ENCODE measurements at places on chromosomes 3 and 15.

- DNase-seq: no peak
Observed at GRCh38 chr15:71201477-71201876, 86.2 kb downstream of the THSD4 start.

DNA sequence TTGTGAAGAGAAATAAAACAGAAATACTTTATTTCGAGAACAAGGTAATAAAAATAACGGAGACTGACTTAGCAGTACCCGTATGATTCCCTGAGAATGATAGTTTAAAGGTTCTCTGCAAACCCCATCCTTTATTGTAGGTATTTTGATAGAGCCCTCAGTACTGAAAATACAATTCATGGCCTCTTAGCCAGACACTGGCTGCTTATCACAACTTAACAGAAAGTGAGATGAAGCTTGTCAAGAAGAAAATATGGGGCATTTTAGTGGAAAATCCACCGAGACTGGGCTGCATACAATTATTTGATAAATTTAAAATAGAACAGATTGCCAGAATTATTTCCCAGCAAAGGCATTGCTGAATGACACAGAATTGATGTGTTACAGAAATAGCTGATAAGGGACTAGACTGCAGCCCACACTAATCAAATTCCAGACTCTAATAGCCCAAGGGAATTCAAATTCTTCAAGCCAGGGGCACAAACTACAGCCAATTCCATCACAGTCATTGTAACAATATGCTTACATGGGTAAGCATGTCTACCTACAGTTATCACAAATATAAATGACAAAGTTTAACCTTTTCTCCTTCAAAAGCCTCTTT lies 521.9 kb downstream of the PLOD2 start:
- no peak for DNase-seq

- no peak for DNase-seq
Observed at GRCh38 chr3:173304182-173304800, 93.3 kb upstream of the NLGN1 start.

DNA sequence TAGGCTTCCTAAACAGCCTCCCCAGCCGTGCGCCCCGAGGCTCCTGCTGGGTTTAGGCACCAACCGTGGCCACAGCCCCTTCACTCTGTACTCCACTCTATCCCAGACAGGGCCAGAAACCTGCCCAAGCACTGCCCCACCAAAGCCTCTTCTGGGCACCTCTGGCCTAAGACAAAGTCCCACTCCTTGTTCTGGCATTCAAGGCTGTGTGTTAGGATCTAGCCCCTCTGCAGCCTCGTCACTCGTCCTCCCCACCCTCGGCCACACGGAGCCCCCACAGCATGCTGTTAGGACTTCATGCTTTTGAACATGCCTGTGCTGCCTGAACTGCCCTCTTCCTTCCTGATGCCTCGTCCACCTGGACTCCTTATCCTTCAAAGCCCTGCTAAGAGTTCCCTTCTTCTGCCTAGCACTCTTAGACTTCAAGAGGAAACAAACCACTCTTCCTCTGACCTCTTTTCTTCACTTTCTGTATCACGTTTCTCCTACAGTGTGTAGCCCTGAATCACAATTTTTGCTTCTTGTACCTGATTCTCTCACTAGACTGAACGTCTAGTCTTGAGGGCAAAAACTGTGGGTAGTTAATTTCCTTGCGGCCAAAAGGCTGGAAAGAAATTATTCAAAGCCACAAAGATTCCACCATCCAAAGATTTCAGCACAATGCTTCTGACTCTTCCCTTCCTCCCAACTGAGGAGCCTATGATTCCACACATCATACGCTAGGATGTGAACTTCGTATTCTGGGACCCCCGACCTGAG lies 28.6 kb downstream of the WNT7A start:
- no peak for DNase-seq

DNA sequence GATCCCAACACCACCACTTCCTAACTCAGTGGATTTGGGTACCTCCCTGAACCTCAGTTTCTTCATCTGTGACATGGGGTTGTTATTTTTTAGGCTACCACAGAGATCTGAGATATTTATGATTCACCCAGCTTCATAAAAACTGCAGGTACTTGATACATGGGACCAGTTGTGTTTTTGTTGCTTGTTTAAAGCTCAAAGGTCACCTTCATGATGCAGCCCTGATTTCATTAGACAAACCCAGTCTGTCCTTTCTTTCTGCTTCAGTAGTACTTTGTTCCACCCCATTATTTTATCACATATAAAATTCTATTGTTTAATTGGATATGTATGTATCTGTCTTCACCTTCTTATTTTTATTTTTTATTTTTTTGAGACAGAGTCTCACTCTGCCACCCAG lies 57.4 kb upstream of the C15orf61 start:
- no peak for DNase-seq

GRCh38 chr3:134769287-134769868 lies 25.7 kb upstream of the EPHB1 start:
- no peak for DNase-seq

- DNase-seq: no peak
Observed at GRCh38 chr3:126329927-126330725, 27.1 kb downstream of the KLF15 start.

GRCh38 chr15:58348095-58348812 lies 83.5 kb upstream of the LIPC start:
- DNase-seq: no peak

Data from activated CD8-positive, alpha-beta memory T cell treated with anti-CD3 and anti-CD28 coated beads for 48 hours (primary cell).